Keratinocyte (primary cell): ENCODE measurements at places on chromosomes 5 and 9. TPM values are rescaled to one million over a fixed set of nuclear protein-coding genes. Genes with fewer than 3 reads are reported as not detected.

The SVEP1 gene
- 0.09 to 0.14 TPM (median 0.10 TPM) in 3 replicates for polyA plus RNA-seq

The UTP15 gene
- polyA plus RNA-seq, result 16.3 to 28.3 TPM (median 21.7 TPM) in 3 replicates

The CBY3 gene
- polyA plus RNA-seq, result not detected in 3 replicates

The SLCO6A1 gene
- polyA plus RNA-seq, result not detected in 3 replicates

GRCh38 chr9:30773427-30773826, 1611.0 kb upstream of the ACO1 start:
- DNase-seq, result no peak

DNA sequence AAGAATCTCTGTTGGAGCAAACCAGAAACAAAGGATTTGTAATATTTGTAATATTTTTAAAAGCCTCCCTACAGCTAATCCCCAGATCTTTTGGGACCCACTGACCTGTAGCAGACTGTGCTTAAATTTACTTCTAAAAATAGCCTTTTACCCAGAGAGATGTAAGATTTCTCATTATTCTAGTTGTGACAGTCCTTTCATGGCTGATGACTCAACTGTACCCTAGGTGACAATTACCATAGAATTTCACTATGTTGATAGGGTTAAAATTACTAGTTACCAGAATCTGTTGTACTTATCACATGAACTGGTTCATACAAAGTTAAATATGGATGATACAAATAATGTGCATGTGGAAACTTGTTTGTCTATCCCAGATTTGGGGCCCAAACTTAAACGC, 543.9 kb upstream of the SEMA6A start:
- DNase-seq, result no peak

- no peak for DNase-seq
Observed at GRCh38 chr5:93596676-93597490, 13.9 kb downstream of the NR2F1 start.

DNA sequence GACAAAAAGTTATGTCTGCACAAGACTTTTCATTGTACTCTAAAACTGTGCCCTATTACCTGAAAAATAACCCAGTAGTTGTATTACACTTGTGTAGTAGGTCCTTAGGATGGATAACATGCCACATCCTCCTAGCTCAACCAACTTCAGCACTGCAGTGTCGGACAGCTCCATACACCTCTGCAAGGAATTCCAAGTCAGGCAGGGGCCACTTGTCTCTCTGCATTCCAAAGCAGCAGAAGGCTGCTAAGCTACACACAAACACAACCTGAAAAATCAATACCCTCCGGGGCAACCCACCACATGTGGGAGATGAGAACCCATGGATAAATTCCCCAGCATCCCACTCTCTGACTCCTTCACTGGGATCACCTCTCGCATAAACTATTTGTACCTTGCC, 50.2 kb downstream of the MED10 start:
- DNase-seq, result no peak

- DNase-seq, result no peak
Observed at GRCh38 chr5:136018814-136019783, 9.7 kb upstream of the TGFBI start.

- DNase-seq, result no peak
Observed at GRCh38 chr5:75387806-75388205, 50.8 kb downstream of the HMGCR start.

DNA sequence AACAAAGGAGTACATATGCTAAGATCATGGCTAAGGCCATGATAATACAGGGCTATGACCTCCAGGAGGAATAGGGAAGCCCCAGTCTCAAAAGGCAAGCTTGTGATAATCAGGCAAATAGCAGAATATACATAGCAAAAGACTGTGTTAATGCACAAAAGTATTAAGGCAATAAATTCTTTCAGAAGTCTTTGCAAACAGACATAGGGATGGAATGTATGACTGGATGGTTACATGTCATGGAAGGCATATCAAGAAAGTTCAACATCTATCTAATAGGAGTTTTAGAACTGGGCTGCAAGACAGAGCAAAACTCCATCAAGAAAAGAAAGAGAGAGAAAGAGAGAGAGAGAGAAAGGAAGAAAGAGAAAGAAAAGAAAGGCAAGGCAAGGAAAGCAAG, 264.5 kb upstream of the CDH6 start:
- no peak for DNase-seq

DNA sequence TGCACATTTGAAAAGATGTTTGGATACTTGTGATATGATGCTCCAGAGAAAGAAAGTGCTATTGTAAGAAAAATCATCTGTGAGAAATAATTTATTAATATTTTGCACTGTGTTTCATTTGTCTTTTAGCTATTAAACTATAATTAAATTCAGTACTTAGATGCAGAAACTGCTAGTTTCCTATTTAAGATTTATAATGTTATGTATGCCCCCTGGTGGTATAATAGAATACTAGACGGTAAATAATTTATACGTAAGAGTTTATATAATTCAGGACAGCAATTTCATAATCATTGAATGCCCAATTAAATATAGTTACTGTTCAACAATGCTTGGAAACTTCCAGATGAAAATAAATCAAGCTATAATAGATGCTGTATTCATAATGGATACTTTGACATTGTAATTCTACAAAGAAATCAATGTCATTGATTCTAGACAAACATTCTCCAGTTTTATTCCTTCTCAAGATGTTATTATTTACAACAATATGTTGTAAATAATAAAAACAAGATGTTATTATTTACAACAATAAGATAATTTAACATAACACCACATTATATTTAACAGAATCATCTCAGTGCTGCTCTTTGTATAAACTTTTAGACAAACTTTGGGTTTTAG, 101.0 kb downstream of the TMEM232 start:
- no peak for DNase-seq

DNA sequence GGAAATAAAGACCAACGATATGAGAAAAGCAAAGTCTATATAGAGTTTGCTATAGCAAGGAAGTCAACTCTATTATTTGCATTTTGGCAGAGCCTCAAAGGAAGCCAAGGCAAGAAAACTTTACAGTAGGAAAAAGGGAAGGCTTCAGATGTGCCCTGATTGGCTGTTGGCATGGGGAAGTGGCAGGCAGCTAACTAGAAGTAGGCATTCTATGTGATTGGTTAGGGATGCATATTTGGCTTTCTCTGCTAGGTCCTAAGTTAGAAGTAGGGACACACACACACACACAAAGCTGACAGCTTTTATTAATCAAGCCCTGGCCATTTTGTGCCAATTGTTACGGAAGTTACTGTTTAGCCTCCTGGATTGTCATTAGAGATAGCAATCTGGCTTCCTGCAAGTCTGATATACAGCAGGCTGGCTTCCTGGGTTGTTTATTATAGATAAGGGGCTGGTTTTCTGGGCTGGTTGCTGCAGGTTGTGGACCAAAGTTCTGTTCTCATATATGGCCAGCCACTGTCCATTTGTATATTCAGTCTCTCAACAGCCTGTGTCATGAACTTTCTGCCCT, 308.1 kb upstream of the GRAMD2B start:
- no peak for DNase-seq

- DNase-seq, result no peak
Observed at GRCh38 chr5:148387325-148387724, 3.6 kb downstream of the FBXO38 start.

- DNase-seq, result no peak
Observed at GRCh38 chr5:39148983-39149534, 70.3 kb downstream of the FYB1 start.

The PCDHB14 gene
- 0.13 to 0.41 TPM (median 0.20 TPM) in 3 replicates for polyA plus RNA-seq

DNA sequence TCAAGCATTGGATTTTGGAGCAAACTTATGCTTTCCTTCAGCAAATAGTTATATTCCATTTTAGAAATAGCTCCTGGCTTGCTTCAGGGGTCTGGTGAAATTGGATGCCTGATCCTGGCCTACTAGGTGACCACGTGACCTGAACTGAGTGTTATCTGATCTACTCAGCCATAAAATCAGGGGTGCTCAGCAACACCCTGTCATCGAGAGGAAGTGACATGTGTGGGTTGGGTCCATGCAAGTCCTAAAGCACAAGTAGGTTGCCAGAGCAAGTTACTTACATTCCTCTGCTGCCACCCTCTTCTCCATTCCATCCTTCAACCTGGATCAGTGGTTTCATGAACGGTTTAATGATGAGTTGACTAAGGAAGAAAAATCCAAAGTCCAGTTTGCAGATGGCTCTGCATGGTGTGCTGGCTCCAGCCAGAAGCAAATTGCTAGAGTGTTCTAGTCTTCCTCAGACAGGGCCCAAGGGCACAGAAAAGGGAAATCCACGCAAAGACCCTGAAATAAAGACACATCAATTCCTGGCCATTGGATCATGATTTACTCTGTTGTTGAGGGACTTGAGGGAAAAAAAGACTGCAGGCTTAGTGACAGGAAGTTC, 2.8 kb upstream of the FAM193B start:
- no peak for DNase-seq
